Vagina (tissue), 2 donors: ENCODE measurements at places on chromosomes 13 and 19.

DNA sequence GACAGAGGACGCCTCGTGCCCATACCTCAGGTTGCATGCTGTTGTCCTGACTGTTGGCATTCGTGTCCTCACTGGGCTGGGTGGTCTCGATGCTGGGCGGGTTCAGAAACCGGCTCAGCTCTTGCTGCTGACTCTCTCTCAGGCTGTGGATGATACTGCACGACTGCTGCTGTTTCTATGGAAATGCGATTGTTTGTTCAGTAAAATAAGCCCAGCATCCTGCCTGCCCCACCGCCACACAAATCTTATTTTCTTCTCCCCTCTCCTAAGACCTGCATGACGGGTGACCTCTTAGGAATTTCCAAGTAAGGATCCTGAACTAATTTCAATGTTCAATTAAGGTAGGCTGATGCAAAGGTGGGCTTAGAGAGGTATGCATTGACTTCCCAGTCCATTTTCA, 356.5 kb downstream of the NALCN start:
- H3K4me1 ChIP-seq = no peaks in the 10 kb centered on the region
- no peaks in the 10 kb centered on the region for H3K27me3 ChIP-seq
- no peak overlapping the region for H3K4me3 ChIP-seq
- no peak for DNase-seq

GRCh38 chr19:46732172-46732938, 13.5 kb upstream of the FKRP start:
- H3K27ac ChIP-seq = no peak overlapping the region
- peaks cover 84% of the 10 kb centered on the region for H3K36me3 ChIP-seq
- no peak for DNase-seq

DNA sequence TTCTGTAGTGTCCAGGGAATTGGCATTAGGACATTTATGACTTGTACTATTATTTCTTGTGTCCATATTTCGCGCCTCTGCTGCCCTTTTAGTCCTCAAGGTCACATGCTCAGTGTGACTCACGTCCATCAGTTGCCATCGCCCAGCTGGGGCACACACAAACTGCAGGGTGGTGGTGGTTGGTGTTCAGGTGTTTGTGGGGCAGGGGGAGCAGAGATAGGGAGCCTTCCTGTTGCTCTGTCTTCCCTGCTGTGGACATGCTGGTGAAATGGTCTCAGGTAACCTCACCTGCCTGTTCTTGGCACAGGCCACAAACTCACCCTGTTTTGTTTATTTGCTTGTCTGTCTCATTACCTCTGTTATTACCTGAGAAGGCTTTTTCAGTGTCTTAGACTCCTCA, 22.4 kb downstream of the PRR12 start:
- H3K4me3 ChIP-seq = no peak overlapping the region
- peaks cover 16% of the 10 kb centered on the region for H3K4me1 ChIP-seq
- peaks cover 53% of the 10 kb centered on the region for H3K36me3 ChIP-seq
- no peak for DNase-seq

- no peak for DNase-seq
- no peak overlapping the region for H3K27ac ChIP-seq
- H3K27me3 ChIP-seq = no peaks in the 10 kb centered on the region
- no peak overlapping the region for H3K4me3 ChIP-seq
- peaks cover 6% of the 10 kb centered on the region for H3K4me1 ChIP-seq
- no peaks in the 10 kb centered on the region for H3K36me3 ChIP-seq
Measured at GRCh38 chr19:5134691-5135090, 165.8 kb downstream of the KDM4B start.

- H3K36me3 ChIP-seq = no peaks in the 10 kb centered on the region
- H3K4me1 ChIP-seq = peaks cover 4% of the 10 kb centered on the region
- H3K4me3 ChIP-seq = no peak overlapping the region
- H3K27ac ChIP-seq = no peak overlapping the region
Measured at GRCh38 chr19:18063463-18063862, 23.3 kb downstream of the IL12RB1 start.

- no peak for DNase-seq
- H3K27me3 ChIP-seq = no peaks in the 10 kb centered on the region
- H3K36me3 ChIP-seq = no peaks in the 10 kb centered on the region
Measured at GRCh38 chr13:29573190-29573589, 22.3 kb downstream of the SLC7A1 start.

DNA sequence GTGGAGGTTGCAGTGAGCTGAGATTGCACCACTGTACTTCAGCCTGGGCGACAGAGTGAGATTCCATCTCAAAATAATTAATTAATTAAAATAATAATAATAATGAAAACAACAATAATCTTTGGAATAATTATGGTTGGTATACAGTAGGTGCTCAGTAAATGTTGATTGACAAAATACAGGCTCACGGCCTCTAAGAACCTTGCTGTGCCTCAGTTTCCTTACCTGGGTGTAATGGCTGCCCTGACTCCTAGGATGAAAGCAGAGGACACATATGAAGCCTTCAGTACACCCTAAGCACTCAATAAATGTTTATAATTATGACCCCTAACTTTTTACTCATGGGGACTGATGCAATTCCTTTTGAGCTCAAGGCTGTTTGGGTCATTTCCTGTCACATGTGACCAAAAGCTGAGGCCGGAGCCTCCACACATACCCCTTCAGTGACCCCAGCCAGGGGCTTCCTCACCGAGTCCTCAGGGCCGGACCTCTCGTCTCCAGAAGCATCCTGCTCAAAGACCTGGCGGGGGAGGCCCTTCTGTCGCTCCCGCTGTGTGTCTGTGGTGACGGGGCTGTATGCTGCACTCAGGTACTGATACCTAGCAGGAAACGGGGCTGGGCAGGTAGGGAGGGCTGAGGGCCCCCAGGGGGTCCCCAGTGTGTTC, 10.5 kb downstream of the DOCK6 start:
- peaks cover 11% of the 10 kb centered on the region for H3K4me1 ChIP-seq
- H3K27ac ChIP-seq = peak overlapping the region; percentile 17
- DNase-seq = no peak
- H3K36me3 ChIP-seq = peaks cover 47% of the 10 kb centered on the region
- no peaks in the 10 kb centered on the region for H3K27me3 ChIP-seq

- peaks cover 65% of the 10 kb centered on the region for H3K36me3 ChIP-seq
- DNase-seq = no peak
- no peak overlapping the region for H3K4me3 ChIP-seq
- H3K27me3 ChIP-seq = no peaks in the 10 kb centered on the region
Measured at GRCh38 chr19:44657211-44657921, 13.7 kb downstream of the PVR start.

GRCh38 chr19:49862391-49863253, 4.8 kb downstream of the PNKP start:
- DNase-seq = no peak
- no peak overlapping the region for H3K27ac ChIP-seq
- H3K4me3 ChIP-seq = no peak overlapping the region
- H3K4me1 ChIP-seq = peaks cover 32% of the 10 kb centered on the region
- H3K36me3 ChIP-seq = peaks cover 42% of the 10 kb centered on the region
- no peaks in the 10 kb centered on the region for H3K27me3 ChIP-seq

GRCh38 chr19:15587663-15588062, 27.4 kb upstream of the CYP4F8 start:
- H3K27ac ChIP-seq = no peak overlapping the region
- H3K36me3 ChIP-seq = no peaks in the 10 kb centered on the region
- no peaks in the 10 kb centered on the region for H3K27me3 ChIP-seq
- DNase-seq = no peak
- no peak overlapping the region for H3K4me3 ChIP-seq
